ENCODE measurements at places on chromosomes 1 and 21. TPM values are rescaled to one million over a fixed set of nuclear protein-coding genes. Genes with fewer than 3 reads are reported as not detected.

RGS4 gene
- 124 TPM for polyA plus RNA-seq

LORICRIN gene
- polyA plus RNA-seq = not detected

CRYAA gene
- not detected for polyA plus RNA-seq

CDC42SE1 gene
- polyA plus RNA-seq = 47.8 TPM

ZNF648 gene
- not detected for polyA plus RNA-seq

ZMYND12 gene
- polyA plus RNA-seq = 0.45 TPM

DENND2C gene
- 0.03 TPM for polyA plus RNA-seq

BRDT gene
- not detected for polyA plus RNA-seq

C21orf58 gene
- polyA plus RNA-seq = 9.7 TPM

PGBD2 gene
- polyA plus RNA-seq = 6.4 TPM

DNA sequence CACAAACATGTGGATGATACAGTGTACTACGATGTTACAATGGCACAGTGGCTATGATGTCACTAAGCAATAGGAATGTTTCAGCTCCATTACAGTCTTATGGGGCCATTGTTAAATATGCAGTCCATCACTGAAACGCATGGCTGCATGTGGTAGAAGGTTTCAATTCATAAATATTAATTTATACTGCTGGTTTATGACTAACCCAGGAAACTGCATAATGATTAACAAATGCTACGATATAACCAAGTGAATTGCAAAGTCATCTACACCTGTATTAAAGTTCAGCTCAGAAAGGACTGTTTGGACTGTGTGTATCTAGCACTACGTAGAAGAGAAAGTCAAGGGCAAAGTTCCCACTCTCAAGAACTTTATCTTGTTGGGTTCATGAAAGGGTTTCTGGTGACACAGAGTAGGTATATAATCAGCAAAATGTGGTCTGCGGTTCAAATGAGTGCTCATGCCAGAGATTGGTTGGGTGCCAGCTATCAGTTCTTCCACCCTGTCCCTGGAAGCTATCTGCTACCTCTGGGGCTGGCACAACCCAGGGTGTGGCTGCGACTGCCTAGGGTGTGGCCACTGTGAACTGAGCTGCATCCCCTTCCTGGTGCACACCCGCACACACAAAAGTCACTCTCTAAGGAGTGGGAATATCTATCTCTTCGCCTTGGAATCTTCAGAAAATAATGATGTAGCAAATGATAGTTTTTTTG lies 14.8 kb downstream of the MGST3 start:
- DNase-seq = no peak

DNA sequence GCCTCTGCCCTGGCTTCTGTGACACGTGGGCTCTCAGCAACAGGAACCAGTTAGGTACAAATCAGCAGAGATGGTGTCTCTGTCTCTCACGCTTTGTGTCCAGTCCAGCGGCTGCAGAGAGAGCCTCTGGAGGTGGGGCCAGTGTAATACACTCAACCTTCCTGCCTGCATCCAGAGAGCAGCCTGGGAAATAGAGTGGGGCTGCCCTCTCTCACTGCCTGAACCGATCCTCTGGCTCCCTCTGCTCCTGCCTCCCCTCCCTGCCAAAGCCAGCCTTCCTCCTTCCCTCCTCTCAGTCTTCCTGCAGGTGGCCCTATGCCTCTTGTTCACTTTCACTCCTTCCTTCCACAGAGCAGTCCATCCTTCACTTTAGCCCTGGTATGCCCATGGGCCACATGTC lies at the start of gene ZNF648:
TSS of gene ZNF648 (minus strand) at position 119 of the 400 bp plus-strand sequence. CDS start 3,702 bp downstream, outside the sequence.
- DNase-seq = no peak

DNA sequence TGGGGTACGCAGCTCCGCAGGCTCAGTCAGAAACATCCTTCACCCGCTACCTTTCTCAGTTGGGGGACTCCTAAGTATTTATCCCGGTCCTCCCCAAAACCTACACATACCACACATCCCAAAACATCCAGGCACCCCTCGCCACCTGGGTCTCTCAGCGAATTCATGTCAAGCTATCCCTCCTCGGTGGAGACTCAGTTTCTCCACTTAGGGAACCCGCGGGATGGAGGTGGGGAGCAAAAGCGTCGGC lies 1.3 kb upstream of the ZBTB7B start:
- DNase-seq = no peak

DNA sequence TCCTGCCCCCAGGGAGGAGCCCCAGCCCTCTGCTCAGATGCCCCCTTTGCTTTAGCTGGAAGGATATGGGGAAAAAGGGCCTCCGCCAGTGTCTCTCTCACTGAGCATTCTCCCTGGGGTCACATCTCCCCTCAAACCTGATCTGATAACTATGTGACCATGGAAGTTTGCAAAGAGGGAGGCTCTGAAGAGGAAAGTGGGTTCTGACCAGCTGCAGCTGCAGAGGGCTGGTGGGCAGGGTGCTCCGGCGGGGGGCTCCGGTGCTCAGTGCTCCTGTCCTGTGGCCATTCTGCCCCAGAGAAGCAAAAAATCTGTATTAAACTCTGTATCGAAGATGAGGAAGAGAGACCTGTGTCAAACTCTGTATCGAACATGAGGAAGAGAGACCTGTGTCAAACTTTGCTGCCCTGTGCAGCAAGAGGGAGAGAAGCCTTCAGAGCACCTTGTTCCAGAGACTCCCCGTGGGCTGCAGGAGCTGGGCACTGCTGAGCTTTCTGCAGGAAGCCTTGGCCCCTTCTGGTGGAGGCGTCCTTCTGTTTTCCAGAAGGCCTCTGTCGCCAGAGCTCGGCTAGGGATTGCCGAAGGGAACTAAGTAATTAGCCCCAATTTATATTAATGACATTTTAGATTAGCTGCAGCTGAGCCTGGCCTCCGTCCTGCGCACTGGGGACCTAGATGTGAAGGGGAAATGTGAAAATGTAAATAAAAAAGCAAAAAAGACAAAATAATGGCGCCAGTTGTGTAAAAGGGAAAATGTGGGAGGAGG lies 186.2 kb upstream of the C1orf174 start:
- DNase-seq = peak; percentile 56

- DNase-seq = no peak
These were observed 523.3 kb upstream of the RGS18 start for GRCh38 chr1:191634801-191635508.

- no peak for DNase-seq
These were observed 10.7 kb upstream of the MRPS14 start for GRCh38 chr1:175033953-175034352.

DNA sequence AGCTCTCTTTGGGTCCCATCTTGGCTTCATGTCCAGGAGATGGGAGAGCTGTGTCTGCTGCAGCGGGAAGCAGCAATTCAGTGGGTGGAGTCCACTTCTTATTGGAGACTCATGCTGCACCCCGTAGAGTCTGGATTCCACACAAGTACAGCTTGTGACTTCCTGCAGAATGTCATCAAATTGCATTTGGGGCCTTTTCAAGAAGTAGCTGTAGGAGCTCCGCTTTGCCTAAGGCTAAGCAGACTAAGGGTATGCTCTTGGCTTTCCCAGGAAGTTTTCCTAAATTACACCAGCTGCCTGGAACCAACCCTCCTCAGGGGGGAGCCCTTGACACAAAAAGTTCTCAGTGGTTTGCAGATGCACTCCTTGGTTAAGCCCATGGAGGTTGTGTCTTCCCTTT lies 5.7 kb upstream of the MOB3C start:
- DNase-seq = no peak

DNA sequence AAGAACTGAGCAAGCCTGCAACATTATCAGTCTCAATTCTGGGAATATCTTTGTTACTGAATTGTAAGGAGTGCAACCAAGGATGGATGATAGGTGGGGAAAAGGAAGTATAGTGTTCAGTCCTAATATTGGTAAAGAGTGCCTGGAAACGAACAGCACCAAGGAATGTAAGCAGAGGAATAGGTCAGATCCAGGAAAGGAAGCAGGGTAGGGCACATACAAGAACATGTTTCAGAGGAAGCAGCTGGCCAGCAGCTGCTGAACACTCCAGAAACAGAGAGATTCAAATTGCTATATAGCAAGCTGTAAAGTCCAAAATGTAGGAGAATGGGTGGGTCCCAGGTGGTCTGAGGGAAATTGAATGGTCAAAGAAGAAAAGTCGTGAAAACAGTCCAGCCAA lies 37.9 kb downstream of the CRB1 start:
- DNase-seq = no peak

- peak; percentile 83 for DNase-seq
These were observed at the start of gene ANKRD45 for GRCh38 chr1:173669491-173669941. ANKRD45 (minus strand) TSS chr1:173669851; CDS start chr1:173659418, 10,433 bp downstream.

GRCh38 chr1:108815566-108815965 lies 41.3 kb downstream of the AKNAD1 start:
- DNase-seq = no peak

GRCh38 chr1:229223498-229223897 lies 47.4 kb upstream of the RAB4A start:
- DNase-seq = peak; percentile 34

DNA sequence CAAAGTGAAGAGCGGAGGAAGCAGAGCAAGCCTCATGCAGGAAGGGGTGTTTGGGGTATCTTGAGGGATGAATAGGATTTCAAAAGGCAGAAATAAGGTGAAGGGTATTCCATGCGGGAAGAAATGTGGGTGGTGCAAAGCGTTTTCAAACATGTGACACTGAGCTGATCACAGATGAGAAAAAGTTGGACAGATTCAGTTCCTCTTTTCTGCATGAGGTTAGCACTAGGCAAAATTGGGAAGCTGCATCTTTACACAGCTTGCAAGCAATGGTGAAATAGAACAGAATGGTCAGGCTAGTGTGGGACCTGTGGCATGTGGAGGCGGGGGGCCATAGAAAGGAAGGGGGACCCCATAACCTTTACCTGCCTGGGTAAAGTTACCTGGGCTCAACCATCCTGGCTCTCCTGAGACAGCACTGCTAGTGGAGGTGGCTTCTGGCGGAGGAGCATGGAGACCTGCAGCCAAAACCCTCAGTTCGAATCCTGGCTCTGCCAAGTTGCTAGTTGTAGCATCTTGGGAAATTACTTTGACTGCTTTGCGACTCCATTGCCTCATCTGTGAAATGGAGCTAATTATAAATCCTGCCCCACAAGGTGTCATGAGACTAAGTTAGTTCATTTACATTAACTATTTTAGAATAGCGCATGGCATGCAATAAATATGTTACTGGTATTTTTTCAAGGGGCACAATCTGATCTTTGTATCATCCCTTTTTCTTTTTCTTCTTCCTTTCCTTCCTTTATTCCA lies 16.4 kb downstream of the KCNA10 start:
- no peak for DNase-seq

DNA sequence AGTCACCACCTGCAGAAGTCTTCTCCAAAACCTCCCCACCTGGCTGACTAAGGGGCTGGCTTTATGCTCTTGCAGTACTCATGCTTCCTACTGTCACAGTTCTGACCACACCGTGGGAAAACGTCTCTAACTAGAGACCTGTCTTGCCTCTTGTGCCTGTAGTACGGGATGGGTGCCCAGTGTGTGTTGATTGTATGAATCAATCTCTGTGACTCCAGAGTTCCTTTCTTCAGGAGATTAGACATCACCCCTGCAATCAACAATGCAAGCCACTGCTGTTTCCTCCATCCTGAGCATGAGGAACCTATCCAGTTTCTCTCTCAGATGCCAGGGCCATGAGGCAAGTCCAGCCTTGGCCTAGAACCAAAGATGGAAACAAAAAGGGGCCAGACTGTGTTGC lies 64.1 kb downstream of the LRRN2 start:
- no peak for DNase-seq

DNA sequence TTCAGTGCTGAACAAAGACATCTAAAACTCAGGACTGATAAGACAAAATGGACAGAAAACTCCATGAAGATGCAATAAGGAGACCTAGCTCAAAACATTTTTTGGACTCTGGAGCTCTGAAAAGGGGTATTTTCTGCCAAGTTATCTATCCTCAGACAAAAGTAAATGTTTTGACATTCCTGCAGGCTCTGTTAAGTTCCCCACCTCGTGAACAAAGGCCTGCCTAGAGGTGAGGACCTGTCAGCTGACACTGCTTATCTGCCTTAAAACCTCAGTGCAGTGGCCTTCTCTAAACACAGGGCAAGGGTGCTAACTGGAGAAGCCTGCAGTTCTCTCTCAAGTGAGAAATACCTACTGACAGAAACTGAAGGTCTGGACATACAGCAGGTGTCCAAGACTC lies 41.1 kb downstream of the COLGALT2 start:
- no peak for DNase-seq

DNA sequence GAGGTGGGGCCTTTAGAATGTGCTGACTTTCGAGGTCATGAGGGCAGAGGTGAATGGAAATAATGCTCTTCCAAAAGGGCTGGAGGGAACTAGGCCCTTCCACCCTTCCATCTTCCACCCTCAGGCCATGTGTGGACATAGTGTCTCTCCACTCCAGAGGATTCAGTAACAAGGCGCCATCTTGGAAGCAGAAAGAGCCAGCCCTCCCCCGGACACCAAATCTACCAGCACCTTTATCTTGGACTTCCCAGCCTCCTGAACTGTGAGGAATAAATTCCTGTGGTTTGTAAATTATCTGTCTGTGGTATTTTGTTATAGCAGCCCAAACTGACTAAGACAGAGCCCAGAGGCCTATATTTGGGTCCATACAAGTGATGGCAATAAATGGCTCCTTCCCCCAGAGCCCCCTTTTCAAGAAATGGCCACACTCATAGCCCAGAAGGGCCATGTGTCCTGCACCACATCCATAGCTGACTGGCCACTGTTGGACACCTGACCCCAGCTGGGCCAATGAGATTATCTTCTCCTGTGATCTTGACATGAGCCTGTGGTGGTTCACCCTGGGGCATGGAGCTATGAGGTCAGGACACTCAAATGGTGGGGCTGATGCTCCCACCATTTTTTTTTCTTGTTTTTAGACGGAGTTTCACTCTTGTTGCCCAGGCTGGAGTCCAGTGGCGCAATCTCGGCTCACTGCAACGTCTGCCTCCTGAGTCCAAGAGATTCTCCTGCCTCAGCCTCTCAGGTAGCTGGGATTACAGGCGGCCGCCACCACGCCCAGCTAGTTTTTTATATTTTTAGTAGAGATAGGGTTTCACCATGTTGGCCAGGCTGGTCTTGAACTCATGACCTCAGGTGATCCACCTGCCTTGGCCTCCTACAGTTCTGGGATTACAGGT lies 114.9 kb downstream of the RRAGC start:
- DNase-seq = no peak

DNA sequence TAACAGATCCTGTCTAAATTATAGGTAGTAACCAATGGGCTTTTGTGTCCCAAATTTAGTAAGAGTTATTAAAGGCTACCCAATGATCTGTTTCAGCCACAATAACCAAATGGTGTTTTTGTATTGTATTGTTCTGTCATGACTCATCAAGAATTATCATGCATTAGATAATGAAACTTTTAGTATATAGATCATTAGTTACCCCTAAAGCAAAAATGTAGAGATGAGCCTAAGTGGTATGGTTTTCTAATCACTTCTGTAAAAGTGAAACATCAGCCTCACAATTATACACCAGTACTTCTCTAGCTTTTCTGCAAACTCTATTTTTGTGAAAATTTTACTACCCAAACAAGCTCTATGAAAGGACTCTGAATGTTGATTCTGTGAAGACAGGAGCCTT lies 71.4 kb downstream of the LRRC7 start:
- no peak for DNase-seq

DNA sequence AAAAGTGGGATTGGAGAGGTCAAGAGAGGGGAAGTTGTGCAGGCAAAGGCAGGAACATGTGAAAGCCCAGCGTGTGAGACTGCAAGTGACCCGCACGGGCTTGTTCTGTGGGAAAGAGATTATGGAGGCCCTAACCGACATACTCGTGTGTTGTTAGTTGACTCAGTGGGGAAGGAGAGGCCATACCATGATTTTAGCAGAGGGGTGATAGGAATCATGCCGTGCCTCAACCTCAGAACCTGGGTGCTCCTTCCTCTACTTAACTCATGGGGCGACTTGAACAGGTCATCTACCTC lies 19.3 kb downstream of the PGLYRP3 start:
- no peak for DNase-seq
